ENCODE measurements at places on chromosomes 4 and X.

DNA sequence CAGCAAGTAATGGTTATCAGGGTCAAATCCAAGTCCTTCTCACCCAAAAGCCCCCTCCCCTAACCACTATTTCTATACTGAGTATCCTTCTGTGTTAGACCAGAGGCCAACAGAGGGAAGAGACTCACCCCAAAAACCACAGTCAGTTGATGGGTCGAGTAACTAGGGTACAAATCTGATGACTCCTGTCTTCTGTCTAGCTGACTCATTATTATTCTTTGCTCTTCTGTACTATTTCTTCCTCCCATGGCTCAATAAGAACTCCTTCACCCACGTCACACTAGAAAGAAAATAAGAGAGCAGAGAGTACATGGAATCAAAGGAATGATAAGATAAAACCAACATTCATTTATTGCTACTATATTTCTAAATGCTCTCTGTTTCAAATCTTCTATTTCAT, 2.0 kb downstream of the RAB40A start:
- DNase-seq: no peak

- no peak for DNase-seq
Observed at GRCh38 chr4:21415728-21416127, 532.8 kb downstream of the KCNIP4 start.

GRCh38 chrX:150683536-150684146, 9.6 kb upstream of the MTMR1 start:
- DNase-seq: no peak

DNA sequence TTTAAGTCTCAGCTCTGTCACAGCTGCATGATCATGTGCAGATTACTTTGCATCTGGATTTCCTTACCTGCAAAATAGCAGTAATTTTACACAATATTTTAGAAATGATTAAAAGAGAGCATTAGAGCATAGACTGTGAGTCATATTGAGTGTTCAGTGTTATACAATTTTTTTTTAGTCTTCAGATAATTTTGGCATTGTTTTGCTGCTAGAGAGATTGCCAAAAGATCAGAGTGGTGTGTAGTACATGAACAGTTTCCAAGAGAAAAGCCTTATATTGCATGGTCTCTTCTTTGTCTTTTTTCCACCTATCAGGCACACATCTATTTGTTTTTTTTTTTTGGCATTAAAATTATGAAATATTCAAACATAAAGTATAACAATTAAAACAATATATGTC, 209.6 kb upstream of the TLL1 start:
- no peak for DNase-seq

DNA sequence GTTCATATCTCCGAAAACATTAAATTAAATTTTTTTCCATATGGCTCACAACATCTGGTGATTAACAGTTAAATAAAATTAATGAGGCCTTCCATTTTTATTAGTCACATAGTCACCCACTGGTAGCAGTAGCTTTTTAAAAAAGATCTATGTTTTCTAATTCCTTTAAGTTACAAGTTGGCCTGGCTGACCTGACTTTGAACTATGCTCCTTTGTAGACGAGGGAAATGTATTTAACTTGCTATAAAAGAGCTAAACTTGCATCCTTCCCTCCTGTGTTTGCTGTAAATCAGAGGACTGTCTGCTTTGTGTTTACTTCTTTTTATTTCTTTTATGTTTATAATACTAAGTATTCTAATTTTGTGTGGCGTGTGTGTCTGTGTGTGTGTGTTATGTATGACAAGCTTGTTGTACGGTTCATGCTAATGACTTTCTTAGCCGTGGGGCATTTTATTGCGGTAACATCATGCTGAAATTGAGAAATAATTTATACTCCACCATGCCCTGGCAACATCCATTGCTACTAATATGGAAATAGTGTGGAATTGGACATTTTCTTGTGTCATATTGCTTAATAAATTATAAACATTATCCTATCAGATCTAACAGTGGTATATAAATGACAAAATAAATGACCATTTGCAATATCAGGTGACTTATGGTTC, 241.7 kb downstream of the SNCA start:
- DNase-seq: no peak

- DNase-seq: no peak
Observed at GRCh38 chrX:30957753-30958152, 68.7 kb upstream of the TAB3 start.

GRCh38 chr4:15515106-15515505, 45.4 kb downstream of the CC2D2A start:
- DNase-seq: no peak

DNA sequence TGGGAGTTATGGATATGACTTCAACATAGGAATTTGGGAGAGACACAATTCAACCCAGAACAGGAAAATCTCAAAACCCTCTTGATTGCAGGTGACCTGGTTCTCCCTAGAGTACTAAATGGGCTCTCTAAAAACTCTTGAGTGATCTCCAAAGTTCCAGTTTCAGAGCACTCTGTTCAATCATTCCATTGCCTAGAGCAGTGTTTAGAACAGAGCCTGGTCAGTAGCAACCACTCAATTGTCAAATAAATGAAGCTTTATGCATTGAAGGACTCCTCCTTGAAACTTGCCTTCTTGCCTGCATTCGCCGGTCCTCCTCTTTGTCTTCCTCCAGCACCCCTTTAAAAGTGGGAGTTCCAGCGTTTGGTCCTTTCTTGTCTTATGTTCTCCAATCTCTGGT, 85.8 kb downstream of the KIT start:
- no peak for DNase-seq

- no peak for DNase-seq
Observed at GRCh38 chr4:36024901-36025660, 219.2 kb downstream of the ARAP2 start.

- DNase-seq: no peak
Observed at GRCh38 chr4:38531141-38531727, 132.8 kb upstream of the KLF3 start.

DNA sequence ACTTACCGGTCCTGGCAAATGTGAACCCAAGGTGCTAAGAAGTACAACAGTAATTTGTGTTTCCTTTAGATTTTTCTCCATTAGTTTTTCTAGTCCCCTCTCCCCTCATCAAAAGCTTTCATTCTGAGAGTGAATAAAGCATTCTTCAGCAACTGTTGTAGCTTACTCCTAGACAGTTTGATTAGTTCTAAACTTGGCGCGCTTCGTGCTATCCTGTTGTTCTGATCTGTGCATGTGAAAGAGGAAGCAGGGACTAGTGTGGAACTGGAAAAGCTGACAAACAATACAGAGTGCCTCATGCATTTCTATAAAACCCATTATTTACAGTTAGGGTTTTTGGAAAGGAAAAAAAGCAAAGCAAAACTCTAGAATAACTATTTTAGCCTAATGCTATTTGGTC, 556.9 kb upstream of the SLIT2 start:
- no peak for DNase-seq

DNA sequence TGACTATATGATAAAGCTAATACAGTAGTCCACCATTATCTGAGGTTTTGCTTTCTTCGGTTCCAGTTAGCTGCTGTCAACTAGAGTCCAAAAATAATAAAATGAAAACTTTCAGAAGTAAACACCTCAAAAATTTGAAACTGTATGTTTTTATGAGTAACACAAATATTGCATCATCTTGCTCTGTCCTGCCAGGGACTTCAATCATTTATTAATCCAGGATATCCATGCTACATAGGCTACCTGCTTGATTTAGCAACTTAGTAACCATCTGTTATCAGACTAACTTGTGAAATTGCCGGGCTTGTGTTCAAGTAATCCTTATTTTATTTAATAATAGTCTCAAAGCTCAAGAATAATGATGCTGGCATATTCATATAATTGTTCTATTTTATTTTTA, 1537.8 kb upstream of the PABPC4L start:
- DNase-seq: no peak

DNA sequence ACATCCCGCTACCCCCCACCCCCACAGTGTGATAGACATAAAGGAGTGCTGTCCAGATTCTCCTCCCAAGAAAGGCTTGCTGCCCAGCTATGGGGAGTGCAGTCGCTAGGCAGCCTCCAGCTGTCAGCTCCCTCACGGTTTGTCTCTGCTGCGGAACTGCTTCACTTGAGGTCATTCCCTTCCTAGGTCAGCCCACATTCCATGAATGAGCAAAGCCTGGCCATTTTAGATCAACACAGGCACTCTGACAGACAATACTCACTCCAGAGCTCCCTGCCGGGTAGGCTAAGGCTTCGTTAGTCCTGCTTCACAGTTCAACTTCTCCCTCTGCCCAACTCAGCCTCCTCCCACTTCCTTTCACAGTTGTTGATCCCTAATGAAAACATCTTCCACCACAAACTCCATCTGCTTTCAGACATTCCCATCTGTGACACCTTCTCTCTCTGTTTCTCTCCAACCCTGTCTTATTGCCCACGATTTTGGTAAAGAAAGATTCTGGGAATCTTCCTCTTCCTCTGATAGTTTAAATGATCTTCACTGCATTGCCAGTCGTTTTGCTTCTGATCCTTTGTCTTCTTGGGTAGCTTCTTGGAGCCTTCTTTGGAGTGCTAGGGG, 318.9 kb upstream of the F9 start:
- no peak for DNase-seq

DNA sequence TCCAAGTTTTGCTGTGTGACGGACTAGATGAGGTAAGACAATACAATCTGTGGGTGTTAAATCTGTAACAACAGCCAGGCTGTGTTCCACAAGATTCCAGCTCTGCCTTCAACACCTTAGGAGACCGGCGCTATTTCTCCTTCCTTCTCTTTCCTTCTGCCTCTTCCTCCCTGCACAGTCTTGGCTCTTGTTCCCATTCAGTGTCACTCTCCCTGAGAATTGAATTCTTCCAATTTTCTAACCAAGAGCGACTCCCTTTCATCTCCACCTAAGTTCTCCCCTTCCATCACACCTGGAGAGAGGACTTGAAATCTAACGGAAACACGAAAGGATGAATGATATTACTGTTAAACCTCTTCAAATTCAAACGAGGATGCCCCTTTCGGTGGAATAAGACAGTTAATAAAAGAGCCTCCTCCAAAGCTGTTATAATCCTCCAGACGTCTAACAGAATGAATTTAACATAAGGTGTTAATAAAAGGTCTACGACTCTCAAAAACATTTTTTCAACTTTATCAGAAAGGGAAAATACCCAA, 2.7 kb downstream of the EPHA5 start:
- DNase-seq: no peak

DNA sequence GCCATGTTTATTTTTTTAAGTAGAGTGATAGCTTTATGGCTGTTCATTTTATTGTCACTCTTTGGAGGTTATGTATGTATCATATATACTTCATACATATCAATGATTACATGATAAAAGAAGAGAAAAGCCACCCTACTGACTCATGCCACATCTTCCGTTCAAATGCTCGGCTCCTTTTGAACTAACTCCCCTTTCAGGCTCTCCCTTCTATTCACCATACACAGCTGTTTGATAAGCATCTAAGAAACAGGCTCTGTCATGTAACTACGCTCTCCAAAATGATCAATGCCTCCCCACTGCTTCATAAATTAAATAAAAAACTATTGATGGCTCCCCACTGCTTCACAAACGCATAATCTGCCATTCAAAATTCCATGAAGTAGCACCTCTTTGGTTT, 89.4 kb downstream of the SEL1L3 start:
- no peak for DNase-seq

GRCh38 chr4:184485279-184485678, 10.9 kb upstream of the IRF2 start:
- DNase-seq: no peak

DNA sequence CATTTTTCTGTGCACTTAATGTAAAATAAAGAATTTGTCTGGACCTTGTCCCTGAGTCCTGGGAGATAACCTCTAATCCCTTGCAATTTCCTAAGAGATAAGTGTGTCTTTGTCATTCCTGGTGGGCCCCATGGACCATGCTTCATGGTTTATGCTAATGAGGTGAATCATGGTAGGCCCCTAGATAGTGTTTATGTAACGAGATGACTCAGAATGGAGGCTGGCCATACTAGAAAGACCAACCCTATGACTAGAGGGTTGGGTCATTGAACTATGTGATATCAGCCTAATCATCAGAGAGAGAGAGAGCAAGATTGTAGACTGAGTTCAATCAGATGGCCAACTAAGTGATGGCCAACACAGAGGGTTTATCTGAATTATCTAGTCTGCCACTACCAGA, 64.2 kb upstream of the NHSL2 start:
- no peak for DNase-seq

DNA sequence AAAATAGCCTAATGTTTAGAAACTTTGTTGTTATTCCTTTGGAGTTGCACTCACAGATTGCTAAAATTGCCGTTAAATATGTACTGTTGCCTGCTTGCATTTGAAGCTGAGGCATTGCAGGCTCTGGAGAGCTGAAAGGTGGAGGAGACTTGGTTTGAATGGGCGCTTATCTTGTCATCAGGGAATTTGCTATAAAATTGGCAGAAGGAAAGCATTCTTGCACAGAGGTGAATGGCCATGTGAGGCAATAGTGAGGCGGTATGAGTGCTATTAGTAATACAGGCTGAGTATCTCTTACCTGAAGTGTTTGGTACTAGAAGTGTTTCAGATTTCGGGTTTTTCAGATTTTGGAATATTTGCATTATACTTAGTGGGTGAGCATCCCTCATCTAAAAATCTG, 41.3 kb downstream of the TRAPPC11 start:
- no peak for DNase-seq

Data from heart left ventricle (tissue), 16 donors.